ENCODE measurements at places on chromosomes 2 and 18.

- DNase-seq, result no peak
Measured at GRCh38 chr18:33826151-33826550, 248.1 kb downstream of the ASXL3 start.

DNA sequence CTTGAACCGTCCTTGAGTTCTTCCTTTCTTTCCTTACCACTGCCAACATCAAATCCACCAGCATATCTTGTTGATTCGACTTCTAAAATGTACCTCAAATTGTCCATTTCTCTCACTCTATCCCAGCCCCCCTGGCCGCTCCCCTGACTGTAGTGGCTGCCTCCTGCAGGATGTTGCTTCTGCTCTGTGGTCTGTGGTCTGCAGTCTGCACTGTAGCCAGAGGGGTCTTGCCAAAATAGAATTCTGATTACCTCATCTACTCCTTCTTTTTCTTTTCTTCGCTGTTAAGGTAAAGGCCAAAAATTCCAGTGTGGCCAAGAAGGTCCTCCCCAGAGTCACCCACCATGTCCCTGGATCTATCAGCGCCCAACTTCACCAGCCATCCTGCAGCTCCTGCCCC lies 79.5 kb upstream of the ALPP start:
- no peak for DNase-seq

- no peak for DNase-seq
Measured at GRCh38 chr18:10604182-10604581, 78.4 kb downstream of the NAPG start.

- DNase-seq, result no peak
Measured at GRCh38 chr18:1907470-1908206, 663.7 kb downstream of the METTL4 start.

GRCh38 chr2:16417726-16418125 lies 247.9 kb downstream of the CYRIA start:
- DNase-seq, result no peak

DNA sequence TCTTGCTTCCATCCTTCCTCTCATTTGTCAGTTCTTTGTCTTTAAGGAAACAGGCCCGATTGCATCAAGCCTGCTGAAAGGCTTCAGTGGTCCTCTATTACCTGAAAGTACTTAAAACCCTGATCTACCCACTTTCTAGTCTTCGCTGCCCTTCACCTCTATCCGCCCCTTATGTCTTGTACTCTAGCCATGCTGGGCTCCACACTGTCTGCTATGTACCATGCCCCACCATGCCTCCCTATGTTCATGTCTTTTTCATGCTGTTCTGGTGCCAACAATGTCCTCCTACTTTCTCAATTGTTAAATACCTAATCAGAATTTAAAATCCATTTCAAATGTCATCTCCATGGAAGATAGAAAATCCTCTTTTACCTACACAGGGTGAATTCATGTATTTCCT lies 28.2 kb downstream of the CRYGD start:
- no peak for DNase-seq

GRCh38 chr2:25606892-25607291 lies 66.5 kb downstream of the DTNB start:
- DNase-seq, result no peak

- DNase-seq, result no peak
Measured at GRCh38 chr2:177528351-177528933, 135.9 kb downstream of the AGPS start.

DNA sequence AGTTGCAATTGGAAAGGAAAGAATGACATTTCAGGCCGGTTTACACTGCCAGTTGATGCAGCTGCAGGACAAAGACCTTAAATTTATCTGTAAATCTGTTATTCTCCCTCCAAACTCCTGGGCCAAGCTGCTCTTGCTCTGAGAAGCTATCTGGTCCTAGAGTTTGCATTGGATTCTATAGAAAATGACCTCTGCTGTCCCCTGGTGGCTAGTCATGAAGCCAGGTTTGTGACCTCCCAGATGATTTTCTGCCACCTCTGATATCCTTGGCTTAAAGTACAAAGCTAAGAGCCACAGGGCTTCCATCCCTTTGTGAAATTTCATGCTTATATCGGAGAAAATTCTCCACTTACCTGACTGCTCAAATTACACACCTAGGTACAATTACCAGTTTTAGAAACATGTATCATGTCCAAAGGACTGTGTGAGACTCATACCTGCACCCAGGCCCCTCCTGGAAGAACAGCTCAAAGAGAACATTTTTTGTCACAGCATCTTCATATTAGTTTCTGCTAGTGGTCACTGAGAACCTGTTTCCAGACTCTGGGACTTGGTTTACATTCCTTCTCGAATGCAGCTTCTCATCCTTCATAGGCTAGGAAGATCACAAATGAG lies 28.9 kb upstream of the IER3IP1 start:
- DNase-seq, result no peak

DNA sequence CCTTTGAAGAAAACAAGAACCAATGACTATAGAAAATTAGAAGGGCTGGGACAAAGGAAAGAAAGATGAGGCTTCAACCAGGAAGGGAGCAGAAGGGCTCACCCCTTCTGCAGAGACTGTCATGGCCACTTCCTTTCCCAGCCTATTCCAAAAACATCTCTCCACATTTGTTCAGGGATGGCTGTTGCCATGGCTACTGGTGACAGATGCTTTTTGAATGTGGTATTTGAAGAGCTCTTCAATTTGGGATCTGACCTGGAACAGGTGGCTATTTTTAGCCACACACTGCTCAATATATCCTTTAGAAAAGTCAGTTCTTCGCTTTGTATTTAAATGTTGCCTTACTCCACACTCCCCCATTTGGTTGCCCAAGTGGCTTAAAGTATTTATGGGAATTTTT lies 64.1 kb upstream of the LCLAT1 start:
- no peak for DNase-seq

- DNase-seq, result no peak
Measured at GRCh38 chr2:127453392-127454171, 35.4 kb downstream of the PROC start.

DNA sequence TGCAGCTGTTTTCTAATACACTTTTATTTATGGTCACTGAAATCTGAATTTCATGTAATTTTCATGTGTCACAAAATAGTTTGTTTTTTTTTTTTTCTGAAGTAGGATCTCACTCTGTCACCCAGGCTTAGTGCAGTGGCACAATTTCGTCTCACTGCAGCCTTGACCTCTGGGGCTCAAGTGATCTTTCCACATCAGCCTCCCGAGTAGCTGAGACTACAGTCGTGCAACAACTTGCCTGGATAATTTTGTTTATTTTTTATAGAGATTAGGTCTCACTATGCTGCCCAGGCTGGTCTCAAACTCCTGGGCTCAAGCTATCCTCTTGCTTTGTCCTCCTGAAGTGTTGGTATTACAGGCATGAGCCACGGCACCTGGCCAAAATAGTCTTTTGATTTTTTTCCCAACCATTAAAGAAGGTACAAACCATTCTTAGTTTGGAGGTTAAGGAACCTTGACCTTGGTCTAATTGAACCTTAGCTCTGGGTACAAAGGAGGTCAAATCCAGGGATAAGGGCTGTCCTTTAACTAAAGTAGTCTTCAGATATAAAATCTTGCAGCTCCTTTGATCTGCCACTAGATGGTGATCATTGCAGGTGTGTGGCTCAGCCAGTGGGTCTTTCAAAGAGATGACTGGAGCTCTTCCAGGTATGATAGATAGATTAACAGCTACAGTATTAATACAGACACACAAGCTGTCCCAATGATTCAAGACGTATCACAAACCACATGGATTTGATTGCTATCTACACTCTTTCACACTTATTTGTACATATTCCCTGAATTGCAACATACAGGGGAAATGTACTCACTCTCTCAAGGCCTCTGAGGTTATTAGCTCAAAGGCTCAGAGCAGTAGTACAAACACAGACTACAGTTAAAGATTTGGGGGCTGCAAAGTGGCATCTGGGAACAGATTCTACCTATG lies 4.7 kb upstream of the KRCC1 start:
- no peak for DNase-seq

DNA sequence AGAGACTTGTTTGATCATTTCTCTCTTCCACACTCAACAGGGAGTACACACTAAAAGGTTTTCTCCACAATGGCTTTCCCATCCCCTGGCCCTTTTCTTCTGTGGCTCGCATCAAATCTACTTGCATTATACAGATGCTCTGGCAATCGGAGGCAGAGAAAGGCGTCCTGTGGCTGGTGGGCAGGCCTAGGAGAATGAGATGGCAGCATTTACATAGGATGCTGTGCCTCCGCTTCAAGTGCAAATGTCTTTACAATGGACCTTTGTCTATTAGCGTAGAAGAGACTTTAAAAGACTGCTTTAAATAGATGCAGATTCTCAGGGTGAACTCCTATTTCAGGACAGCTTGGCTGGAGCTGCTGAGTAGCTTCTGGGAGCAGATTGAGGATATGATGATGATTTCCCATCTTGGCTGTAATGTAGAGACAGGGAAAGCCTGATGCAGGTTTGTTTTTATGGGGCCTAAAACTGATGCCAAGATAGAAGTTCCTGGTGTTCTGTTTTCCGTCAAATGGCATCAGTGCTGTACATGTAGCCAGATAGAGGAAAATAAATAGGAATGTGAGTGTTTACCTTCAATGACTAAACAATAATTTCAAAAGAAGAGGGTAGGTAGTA lies 423.4 kb downstream of the RND3 start:
- DNase-seq, result no peak

DNA sequence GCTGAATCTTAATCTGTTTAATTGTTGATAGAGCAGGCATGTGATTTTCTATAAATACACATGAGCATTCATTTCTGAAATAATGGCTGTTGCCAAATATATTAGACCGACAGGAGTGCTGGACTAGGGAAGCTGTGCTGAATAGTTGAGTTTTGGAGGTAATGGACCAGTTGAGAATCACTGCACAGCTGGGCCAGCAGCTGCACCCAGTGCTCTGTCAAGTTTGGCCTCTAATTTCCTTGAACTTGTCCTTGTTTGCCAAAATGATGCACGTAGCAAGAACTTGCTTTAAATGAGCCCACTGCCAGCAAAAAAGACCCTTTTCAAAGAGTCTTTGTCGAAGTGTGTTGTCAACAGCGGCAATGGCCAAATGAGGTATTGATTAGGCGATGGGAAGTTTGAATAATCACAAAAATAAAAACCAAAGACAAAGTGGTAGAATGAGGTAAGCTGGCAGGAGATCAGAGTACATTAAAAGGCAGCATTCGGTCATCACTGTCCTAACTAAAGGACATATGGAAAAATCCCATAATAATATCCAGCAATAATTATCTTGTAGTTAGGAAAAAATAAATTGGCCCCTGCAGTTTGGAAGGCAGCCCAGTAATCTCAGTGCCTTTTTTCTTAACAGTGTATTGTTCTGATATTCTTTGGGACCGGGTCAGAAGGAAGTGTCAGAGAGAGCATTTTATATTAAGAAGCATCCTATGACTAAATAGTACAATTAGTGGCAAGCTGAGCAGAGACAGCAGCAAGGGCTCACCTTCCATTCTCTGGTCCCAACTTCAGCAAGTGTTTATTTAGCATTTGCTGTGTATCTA lies 126.2 kb downstream of the RAPGEF4 start:
- no peak for DNase-seq

DNA sequence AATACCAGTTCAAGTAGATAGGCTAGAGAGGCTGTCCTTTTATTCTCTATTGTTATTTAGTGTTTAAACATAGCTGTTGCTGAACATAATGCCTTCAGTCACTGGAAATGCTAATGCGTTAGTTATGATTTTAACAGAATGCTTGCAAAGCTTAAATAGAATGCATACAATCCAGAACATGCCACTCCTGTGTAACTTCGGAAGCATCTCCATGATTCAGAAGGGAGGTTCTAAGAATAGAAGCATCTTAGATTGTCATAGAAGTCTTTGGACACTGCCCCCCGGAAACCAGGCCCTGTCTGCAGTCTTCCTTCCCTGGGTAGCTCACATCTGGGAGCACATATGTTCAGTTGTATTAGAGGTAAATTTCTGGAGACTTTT lies 73.2 kb downstream of the ZNF532 start:
- DNase-seq, result peak; percentile 33

GRCh38 chr2:112787729-112788393 lies 3.6 kb upstream of the IL1A start:
- no peak for DNase-seq

DNA sequence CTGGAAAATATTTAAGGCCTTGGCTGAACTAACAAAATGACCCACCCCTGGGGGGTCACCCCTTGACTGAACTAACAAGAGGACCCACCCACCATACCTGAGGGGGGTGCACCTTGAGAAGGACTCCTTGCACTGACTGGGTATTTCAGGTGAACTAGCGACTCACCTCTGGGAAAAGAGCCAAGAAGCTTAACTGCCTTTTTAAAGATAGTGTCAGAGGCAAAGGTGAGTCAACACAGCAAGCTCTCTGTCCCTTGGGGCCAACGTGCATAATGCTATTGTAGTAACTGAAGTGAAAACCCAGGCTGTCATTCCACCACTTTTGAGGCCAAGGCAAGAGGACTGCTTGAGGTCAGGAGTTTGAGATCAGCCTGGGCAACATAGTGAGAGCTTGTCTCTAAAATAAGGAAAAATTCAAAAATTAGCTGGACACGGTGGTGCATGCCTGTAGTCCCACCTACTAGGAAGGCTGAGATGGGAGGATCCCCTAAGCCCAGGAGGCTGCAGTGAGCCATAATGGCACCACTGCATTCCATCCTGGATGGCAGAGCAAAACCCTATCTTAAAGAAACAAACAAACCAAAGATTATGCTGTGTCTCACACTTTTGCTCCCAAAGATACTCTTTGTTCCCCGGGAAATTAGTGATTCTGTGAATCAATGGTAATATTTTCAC lies 36.4 kb upstream of the ZCCHC2 start:
- no peak for DNase-seq

GRCh38 chr2:203934711-203935438 lies 1.7 kb upstream of the ICOS start:
- no peak for DNase-seq

DNA sequence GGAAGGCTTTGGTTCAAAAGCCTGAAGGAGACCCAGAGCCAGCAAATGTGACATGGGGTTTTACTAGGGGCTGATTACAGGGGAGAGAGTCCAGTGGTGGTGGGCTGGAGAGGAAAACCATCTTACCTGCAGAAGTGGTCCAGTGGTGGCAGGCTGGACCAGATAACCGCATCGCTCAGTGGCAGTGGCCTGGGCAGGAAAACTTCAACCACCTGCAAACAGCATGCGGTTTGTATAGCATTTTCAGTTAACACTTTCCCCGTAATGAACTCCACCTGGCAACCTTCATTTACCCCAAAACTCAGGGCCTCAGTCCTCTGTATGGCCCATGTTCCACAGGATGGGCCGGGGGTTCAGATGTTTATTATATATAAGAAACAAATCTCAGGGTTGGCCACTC lies 114.4 kb downstream of the LRRTM1 start:
- DNase-seq, result no peak

DNA sequence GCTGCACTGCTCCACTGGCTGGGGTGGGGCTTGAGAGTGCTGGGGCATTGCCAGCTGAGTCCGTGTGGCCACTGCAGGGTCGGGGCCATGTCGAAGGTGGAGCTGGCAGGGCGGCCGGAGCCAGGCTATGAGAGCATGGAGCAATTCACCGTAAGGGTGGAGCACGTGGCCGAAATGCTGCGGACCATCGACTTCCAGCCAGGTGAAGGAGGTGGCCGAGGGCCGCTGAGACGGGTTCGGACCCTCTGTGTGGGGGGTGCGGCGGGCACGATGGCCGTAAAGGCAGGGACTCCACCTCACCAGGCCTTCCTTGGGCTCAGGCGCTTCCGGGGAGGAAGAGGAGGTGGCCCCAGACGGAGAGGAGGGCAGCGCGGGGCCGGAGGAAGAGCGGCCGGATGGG lies 2.1 kb downstream of the UCN start:
- no peak for DNase-seq

Measured in AG04449 (cell line).